ENCODE measurements at places on chromosomes 5 and 9.

GRCh38 chr5:178227138-178227659 lies 5.4 kb downstream of the PHYKPL start:
- DNase-seq = no peak

DNA sequence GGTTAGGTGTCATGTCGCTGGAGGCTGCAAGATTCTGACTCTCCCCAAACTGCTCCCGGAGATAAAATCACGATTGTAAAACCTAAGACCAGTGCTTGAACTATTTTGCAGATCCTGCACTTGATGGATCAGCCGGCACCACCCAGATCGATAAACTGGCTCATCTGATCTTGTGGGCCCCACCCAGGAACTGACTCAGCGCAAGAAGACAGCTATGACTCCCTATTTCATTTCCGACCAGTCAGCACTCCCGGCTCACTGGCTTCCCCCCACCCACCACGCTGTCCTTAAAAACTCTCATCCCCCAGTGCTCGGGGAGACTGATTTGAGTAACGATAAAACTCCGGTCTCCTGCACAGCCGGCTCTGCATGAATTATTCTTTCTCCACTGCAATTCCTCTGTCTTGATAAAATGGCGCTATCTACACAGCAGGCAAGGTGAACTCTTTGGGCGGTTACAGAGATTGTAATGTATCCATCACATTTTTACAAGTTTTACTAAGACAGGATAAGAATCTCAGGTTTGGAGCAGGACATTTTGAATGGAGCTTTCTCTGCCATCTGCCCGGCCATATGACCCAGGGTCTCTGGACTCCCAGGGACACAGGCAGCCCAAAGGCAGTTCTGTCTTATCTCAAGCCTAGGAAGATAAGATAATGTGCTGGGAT lies 10.6 kb upstream of the PPP1R26 start:
- DNase-seq = peak; percentile 56

DNA sequence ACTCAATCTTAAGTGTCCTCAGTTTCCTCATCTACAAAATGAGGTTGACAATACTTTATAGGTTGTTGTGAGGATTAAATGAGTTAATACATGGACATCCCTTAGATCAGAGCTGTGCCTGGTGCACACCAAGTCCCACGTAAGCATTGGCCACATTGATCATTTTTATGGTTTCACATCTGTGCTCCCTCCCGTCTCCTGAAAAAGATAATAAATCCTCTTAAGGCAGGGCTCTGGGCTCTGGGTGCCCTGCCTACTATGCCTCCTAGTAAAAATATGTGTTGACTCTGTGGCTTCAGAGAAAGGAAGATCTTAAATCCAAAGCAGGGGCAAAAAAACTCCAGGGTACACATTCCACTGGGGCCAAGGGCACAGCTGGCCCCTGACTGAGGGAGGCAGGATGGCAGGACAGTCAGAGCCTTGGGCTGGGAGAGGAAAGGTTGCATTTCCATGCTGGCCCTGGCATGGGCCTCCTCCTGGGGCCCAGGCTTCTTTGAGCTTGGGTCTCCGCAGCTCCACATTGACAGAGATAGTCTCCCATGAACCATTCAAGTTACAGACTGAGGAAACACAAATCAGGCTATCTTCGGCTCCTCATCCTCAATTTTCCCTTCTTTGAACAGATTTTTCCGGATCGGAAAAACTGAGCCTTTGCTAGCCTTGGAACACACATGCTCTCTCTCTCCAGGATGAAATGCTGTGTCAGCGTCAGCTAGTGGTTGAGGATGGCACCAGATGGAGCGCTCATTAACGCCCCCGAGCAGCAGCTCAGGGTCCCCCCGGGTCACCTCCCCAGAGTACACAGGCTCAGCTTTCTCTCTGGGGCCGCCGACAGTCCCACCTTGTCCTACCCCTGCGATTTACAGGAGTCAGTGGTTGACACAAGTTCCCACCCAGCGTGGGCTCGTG lies 22.4 kb upstream of the KIF12 start:
- DNase-seq = no peak

GRCh38 chr5:4700069-4700468 lies 440.1 kb upstream of the ADAMTS16 start:
- no peak for DNase-seq

DNA sequence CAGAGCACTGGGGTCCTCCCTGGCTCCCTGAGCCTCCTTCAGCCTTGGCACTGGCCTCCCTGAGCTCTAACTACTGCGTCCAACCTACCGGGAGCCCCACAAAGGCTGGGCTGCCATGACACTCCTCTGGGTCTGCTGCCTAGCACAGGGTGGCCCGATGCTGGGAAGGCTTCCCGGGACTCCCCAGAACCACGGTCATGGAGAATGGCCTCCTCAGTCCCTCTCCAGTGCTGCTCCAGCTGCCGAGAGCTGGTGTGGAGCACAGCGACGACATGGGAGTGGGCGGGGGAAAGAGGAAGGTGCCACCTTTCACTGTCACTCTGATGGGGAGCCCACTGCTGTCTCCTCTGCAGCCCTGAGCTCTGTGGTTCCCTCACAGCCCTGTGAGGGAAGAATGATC lies 61.5 kb upstream of the RNF130 start:
- no peak for DNase-seq

DNA sequence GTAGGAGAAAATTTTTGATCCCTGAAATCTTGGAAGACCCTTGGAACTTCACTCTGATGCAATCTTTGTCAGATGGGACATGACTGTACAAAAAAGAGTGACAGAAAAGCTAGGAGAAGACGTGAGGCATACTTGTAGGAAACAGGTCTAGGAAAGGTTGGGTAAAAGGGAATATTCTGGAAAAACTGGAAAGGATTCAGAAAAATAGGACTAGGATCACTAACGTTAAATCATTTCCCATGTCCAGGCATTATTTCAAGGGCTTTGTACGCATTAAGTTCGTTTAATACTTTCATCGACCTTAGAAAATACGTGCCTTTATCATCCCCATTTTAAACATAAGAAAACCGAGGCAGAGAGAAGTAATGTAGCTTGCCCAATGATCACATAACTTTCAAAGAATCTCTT lies 2.9 kb downstream of the ALDH1A1 start:
- DNase-seq = peak; percentile 44

DNA sequence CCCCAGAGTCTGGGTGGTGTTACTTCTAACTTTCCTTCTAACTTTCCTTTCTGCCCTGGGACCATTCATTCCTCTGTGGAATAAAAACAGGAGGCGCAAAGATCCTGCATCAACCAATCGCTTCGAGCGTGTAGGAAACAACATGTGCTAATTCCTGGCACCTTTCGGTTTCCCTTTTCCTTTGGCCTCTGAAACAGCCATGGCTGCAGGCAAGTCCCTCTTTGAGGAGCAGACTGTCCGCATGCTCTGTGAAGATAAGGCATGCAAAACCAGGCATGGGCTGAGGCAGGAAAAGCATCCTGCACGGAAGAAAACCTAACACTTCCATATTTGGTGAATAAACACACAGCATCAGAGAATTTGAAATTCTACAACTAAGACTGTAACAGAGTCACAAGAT lies 128.3 kb downstream of the HSD17B3 start:
- DNase-seq = no peak

All from large intestine (tissue), 12 donors.